ENCODE measurements at places on chromosomes 6 and 20.

- H3K27ac ChIP-seq, result no peak overlapping the region
- no peak overlapping the region for H3K4me3 ChIP-seq
- H3K27me3 ChIP-seq, result peaks cover 2% of the 10 kb centered on the region
- H3K4me1 ChIP-seq, result no peaks in the 10 kb centered on the region
Observed at GRCh38 chr6:79864001-79864400, 83.4 kb downstream of the ELOVL4 start.

GRCh38 chr6:79656134-79656533, 25.0 kb downstream of the SH3BGRL2 start:
- H3K27ac ChIP-seq, result no peak overlapping the region
- no peak overlapping the region for H3K4me3 ChIP-seq
- H3K36me3 ChIP-seq, result no peaks in the 10 kb centered on the region
- DNase-seq, result no peak
- H3K4me1 ChIP-seq, result peaks cover 9% of the 10 kb centered on the region

- no peak overlapping the region for H3K4me3 ChIP-seq
- H3K4me1 ChIP-seq, result no peaks in the 10 kb centered on the region
- no peak overlapping the region for H3K27ac ChIP-seq
Observed at GRCh38 chr6:22298475-22298890, 1.6 kb upstream of the PRL start.

GRCh38 chr6:21486115-21486514, 107.4 kb upstream of the SOX4 start:
- H3K27ac ChIP-seq, result no peak overlapping the region
- no peak overlapping the region for H3K4me3 ChIP-seq
- H3K27me3 ChIP-seq, result peaks cover 5% of the 10 kb centered on the region
- H3K4me1 ChIP-seq, result no peaks in the 10 kb centered on the region
- H3K36me3 ChIP-seq, result no peaks in the 10 kb centered on the region
- DNase-seq, result no peak

DNA sequence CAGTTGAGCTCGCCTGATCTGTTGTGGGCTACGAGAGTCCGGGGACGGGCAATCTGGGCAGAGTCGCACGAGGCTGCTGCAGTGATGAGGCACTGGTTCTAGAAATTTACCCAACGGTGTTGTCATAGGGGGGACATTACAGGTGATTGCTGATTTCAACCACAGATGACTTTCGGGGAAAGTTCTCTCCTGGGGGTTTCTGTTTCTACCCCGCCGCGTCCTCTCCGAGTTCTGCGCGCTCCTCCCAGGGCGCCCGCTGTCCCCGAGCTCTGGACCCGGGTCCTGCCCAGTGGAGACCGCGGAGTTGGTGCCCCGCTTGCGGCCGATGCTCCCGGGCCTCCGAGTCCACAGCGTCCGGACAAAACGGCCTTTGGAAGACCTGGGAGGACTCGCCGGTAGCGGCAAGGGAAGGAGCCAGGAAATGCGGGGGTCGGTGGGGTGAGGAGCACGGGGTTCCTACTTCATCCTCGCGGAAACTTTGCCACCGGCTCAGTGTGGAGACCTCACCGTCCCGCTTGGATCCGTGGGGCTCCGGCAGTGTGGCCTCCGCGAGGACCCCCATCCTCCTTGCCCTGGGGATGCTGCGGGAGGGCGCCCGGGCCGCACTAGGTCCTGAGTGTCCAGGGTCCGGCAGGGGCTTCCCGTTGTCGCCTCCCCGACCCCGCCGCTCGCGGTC, 12.3 kb upstream of the RAET1L start:
- peaks cover 75% of the 10 kb centered on the region for H3K27me3 ChIP-seq
- peak overlapping the region; percentile 2 for H3K4me3 ChIP-seq
- H3K36me3 ChIP-seq, result no peaks in the 10 kb centered on the region
- peaks cover 11% of the 10 kb centered on the region for H3K4me1 ChIP-seq
- H3K27ac ChIP-seq, result no peak overlapping the region
- peak; percentile 12 for DNase-seq

DNA sequence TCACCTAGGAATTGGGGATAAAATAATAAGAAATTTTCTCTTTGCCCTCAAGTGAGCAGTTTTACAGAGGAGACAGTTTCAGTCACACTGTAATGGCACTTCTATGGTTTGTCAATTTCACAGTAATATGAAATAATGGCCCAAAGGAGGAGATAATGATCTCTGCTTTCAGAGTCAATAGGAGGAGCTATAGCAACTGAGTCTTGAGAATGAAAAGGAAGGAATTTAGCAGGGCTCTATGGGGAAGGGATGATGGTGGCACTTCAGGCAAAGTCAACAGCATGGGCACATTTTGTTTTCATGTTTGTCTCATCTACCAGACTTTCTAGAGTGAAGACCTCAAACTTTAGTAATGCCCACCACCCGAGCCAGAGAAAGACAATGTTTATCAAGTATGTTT, 138.3 kb upstream of the HMGN3 start:
- H3K36me3 ChIP-seq, result no peaks in the 10 kb centered on the region
- H3K27me3 ChIP-seq, result peaks cover 15% of the 10 kb centered on the region
- no peak overlapping the region for H3K4me3 ChIP-seq
- no peaks in the 10 kb centered on the region for H3K4me1 ChIP-seq

- peaks cover 5% of the 10 kb centered on the region for H3K27me3 ChIP-seq
- no peaks in the 10 kb centered on the region for H3K4me1 ChIP-seq
- no peak overlapping the region for H3K4me3 ChIP-seq
- no peaks in the 10 kb centered on the region for H3K36me3 ChIP-seq
- no peak for DNase-seq
Observed at GRCh38 chr6:113908801-113909200, 51.7 kb downstream of the MARCKS start.

- H3K36me3 ChIP-seq, result no peaks in the 10 kb centered on the region
- no peaks in the 10 kb centered on the region for H3K4me1 ChIP-seq
- H3K4me3 ChIP-seq, result no peak overlapping the region
- H3K27me3 ChIP-seq, result peaks cover 11% of the 10 kb centered on the region
- no peak overlapping the region for H3K27ac ChIP-seq
Observed at GRCh38 chr6:138631566-138631965, 132.3 kb upstream of the NHSL1 start.

DNA sequence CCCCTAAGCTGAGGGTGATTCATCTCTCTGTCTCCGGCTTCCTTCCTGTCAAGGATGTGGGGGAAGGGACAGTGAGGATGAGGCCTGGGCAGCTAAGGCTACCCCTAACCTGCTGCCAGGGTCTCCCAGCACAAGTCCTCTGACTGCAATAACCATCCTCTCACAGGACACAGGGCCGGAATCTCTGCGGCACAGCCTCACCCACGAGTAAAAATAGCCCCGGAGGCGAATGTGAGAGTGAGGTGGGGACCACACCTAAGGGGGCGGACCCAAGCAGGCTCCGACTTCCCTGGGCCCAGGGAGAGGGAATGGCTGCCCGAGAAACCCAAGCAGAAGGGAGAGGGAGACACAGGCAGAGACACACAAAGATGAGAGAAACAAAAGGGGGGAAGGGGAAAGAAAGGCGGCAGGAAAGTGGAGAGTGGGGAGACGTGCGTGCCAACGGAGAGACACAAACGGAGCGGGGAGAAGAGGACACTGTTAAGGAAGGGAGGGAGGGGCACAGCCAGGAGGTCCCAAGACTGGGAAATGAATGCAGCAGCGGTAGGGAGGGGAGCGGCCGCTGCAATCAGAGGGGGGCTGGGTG, 1.4 kb downstream of the CLIC1 start:
- peak overlapping the region; percentile 96 for H3K4me3 ChIP-seq
- peak overlapping the region; percentile 89 for H3K27ac ChIP-seq
- no peaks in the 10 kb centered on the region for H3K27me3 ChIP-seq

GRCh38 chr6:159844737-159845645, 44.9 kb downstream of the PNLDC1 start:
- no peak overlapping the region for H3K4me3 ChIP-seq
- no peaks in the 10 kb centered on the region for H3K36me3 ChIP-seq
- peaks cover 2% of the 10 kb centered on the region for H3K4me1 ChIP-seq
- no peak for DNase-seq

- peaks cover 14% of the 10 kb centered on the region for H3K4me1 ChIP-seq
- H3K27ac ChIP-seq, result peak overlapping the region; percentile 2
- DNase-seq, result no peak
- H3K36me3 ChIP-seq, result peaks cover 29% of the 10 kb centered on the region
- H3K4me3 ChIP-seq, result no peak overlapping the region
Observed at GRCh38 chr6:143146186-143146851, 85.6 kb downstream of the AIG1 start.

DNA sequence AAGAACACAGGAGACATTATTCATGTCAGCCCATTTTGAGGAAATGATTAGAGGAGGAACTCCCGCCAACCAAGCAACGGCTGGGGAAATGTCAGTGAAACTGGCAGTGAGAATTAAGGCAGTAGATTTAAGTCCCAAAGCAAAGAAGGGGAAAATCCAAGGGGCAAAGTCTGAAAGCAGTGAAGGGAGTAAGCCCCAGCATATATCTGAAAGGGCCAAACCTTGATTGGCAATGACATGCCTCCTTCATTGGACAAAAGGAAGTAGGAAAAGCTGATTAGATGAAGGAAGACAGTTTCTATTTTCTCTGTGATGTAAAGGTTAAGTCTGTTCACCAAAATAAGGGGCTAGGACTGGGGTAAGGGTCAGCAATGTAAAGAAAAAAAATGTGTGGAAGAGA, 190.3 kb downstream of the RNF144B start:
- no peak for DNase-seq
- H3K4me3 ChIP-seq, result no peak overlapping the region
- no peak overlapping the region for H3K27ac ChIP-seq
- H3K36me3 ChIP-seq, result no peaks in the 10 kb centered on the region
- H3K4me1 ChIP-seq, result no peaks in the 10 kb centered on the region
- H3K27me3 ChIP-seq, result peaks cover 27% of the 10 kb centered on the region

GRCh38 chr20:48287021-48287494, 501.8 kb upstream of the SULF2 start:
- H3K36me3 ChIP-seq, result no peaks in the 10 kb centered on the region
- no peaks in the 10 kb centered on the region for H3K4me1 ChIP-seq
- H3K27me3 ChIP-seq, result peaks cover 9% of the 10 kb centered on the region
- H3K27ac ChIP-seq, result no peak overlapping the region
- DNase-seq, result no peak

DNA sequence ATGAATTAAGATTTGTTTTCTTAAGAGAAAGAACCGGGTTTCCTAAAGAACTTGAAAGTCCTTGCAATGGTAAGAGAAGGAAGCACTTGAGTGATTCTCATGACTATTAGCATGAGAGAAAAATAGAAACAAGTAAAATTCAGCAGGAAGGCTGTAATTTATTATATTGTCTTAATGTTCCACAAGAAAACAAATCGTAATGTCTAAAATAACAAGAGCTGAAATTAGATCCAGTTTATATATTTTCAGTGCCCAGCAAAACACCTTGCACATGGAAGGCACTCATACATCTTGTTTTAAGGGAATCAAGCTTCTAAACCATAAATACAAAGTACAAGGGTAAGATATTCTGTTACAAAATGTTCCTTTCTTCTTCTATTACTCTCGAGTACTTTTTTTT, 229.4 kb upstream of the PLN start:
- no peak for DNase-seq
- no peaks in the 10 kb centered on the region for H3K36me3 ChIP-seq
- H3K27me3 ChIP-seq, result no peaks in the 10 kb centered on the region
- H3K27ac ChIP-seq, result no peak overlapping the region
- H3K4me3 ChIP-seq, result no peak overlapping the region

GRCh38 chr6:33787954-33788693, 806 bp downstream of the LEMD2 start:
- H3K4me3 ChIP-seq, result peak overlapping the region; percentile 96
- H3K27ac ChIP-seq, result peak overlapping the region; percentile 99
- peaks cover 47% of the 10 kb centered on the region for H3K4me1 ChIP-seq
- DNase-seq, result peak; percentile 73

DNA sequence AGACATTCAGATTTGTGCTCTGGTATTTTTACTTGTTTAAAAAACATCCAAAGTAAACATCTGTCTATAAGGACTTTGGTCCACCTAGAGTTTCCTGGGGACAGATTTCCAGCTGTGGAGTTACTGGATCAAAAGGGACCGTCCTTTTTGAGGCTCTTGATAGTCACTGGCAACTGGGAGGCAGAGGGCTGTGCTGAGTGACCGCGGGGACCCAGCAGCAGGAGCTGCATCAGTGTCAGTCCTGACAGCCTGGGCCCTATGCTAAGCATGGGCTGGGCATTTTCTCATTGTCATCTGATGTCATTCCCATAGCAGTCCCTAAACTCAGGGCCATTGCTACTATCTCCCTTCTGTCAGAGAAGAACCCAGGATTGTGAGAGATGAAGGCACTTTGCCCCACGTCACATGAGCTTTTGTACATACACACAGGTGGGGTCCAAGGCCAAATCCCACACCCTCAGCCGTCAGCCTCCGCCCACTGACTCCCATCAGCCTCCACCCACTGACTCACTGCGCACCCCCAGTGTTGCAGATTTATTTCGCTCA, 293.8 kb downstream of the TAF4 start:
- no peak overlapping the region for H3K4me3 ChIP-seq
- no peaks in the 10 kb centered on the region for H3K36me3 ChIP-seq

- DNase-seq, result no peak
- no peak overlapping the region for H3K4me3 ChIP-seq
- no peak overlapping the region for H3K27ac ChIP-seq
- peaks cover 51% of the 10 kb centered on the region for H3K4me1 ChIP-seq
- H3K27me3 ChIP-seq, result peaks cover 42% of the 10 kb centered on the region
Observed at GRCh38 chr6:105645156-105645555, 242.3 kb upstream of the PREP start.

GRCh38 chr6:147691446-147691845, 183.0 kb downstream of the SAMD5 start:
- no peaks in the 10 kb centered on the region for H3K4me1 ChIP-seq
- no peaks in the 10 kb centered on the region for H3K27me3 ChIP-seq
- H3K27ac ChIP-seq, result no peak overlapping the region
- H3K36me3 ChIP-seq, result no peaks in the 10 kb centered on the region
- no peak for DNase-seq
- H3K4me3 ChIP-seq, result no peak overlapping the region

DNA sequence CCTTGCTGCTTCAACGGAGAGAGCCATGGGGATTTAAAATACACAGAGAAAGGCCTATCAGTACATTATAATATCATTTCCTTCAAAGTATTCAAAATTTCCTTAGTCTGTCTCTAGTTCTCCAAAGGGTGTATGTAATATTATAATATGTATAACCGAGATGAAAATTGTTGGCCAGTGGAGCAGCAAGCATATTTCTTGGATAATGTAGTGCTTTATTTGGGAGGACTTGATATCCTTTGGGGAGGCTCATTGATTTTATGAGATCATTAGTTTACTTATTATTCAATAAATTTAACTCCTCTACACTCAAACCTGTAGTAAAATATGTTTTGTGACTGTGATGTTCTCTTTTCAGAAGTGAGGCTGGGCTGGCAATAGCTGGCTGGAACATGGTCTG, 802.9 kb upstream of the FLRT3 start:
- H3K4me1 ChIP-seq, result no peaks in the 10 kb centered on the region
- H3K4me3 ChIP-seq, result no peak overlapping the region
- DNase-seq, result no peak
- H3K27ac ChIP-seq, result no peak overlapping the region

DNA sequence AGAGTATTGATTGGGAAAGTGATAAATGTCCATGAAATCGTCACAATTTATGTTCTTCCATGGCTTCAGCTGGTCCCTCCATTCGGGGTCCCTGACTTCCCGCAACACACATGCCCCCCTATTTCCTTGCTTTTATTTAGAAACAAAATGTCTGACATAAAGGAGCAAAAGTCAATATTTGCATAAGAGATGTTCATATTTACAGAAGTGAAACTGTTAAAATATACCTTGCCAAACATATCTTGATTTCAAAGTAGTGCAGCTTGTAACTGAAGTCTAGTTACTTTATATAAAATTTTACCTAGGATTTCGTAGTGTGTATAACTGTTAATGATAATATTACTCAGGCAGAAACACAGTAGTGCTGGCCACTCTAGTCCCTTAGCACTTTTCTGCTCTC, 548.9 kb upstream of the ADGRB3 start:
- no peak overlapping the region for H3K27ac ChIP-seq
- no peaks in the 10 kb centered on the region for H3K4me1 ChIP-seq
- H3K4me3 ChIP-seq, result no peak overlapping the region
- H3K36me3 ChIP-seq, result no peaks in the 10 kb centered on the region

- no peak for DNase-seq
- no peaks in the 10 kb centered on the region for H3K27me3 ChIP-seq
- no peaks in the 10 kb centered on the region for H3K36me3 ChIP-seq
- no peak overlapping the region for H3K27ac ChIP-seq
Observed at GRCh38 chr6:102066301-102066700, 672.8 kb downstream of the GRIK2 start.
